Renal pelvis (tissue), 12 donors: ENCODE measurements at places on chromosomes 3 and 15. TPM values are rescaled to one million over a fixed set of nuclear protein-coding genes. Genes with fewer than 3 reads are reported as not detected.

Gene PARP9
- 18.6 TPM for polyA plus RNA-seq

Gene GOLGA6A
- not detected for polyA plus RNA-seq

Gene SLC51A
- 11.3 TPM for polyA plus RNA-seq

Gene CPLX3
- 0.09 TPM for polyA plus RNA-seq

Gene SLC9C1
- polyA plus RNA-seq, result 0.86 TPM

Gene TEX55
- polyA plus RNA-seq, result not detected

Gene SAXO2
- polyA plus RNA-seq, result 9.3 TPM

Gene GOLGA8J
- polyA plus RNA-seq, result 0.63 TPM

Gene HMG20A
- polyA plus RNA-seq, result 55.2 TPM

GRCh38 chr3:32177702-32178198 is 60.7 kb upstream of the CMTM8 start:
- DNase-seq, result no peak

DNA sequence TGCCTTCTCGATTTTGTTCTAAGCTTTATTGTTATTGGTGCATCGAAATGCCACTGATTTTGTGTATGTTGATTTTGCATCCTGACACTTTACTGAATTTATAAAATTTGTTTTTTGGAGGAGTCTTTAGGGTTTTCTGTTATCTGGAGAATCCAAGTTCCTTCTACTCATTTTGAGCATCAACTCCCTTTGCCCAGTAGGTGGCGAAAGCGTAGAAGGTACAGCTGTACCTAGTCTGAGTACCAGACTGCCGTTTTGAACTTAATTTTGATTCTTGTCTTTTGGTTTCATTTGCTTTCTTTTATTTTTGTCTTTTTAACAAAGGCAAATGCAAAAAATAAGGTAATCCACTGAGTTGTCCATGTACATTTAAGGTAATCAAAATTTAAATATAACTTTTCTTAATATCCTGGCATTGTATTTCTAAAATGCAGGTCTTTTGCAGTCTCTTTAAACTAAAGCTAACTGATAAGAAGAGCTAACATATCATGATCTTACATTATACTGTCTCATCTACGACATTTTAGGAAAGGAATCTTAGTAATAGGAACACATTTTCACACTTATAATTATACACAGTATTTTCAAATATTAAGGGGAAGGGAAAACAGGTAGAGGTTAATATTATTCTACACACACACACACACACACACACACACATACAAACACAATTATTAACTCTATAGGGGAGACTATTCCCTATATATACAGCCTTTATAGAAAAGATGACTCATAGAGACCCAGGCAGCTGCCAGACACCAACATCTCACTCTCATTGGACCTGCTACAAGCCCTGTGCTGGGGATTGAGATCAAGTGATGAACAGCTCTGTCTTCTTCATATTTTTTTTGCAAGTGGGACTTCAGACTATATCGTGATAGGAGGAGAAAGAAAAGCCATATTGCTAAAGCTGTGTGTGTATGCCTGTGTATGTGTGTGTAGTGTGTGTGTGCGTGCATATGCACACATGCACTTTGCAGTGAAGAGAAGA is 71.8 kb downstream of the SYNPR start:
- peak; percentile 39 for DNase-seq

- no peak for DNase-seq
These were observed 1.9 kb downstream of the C3orf22 start for GRCh38 chr3:126556637-126557414.

DNA sequence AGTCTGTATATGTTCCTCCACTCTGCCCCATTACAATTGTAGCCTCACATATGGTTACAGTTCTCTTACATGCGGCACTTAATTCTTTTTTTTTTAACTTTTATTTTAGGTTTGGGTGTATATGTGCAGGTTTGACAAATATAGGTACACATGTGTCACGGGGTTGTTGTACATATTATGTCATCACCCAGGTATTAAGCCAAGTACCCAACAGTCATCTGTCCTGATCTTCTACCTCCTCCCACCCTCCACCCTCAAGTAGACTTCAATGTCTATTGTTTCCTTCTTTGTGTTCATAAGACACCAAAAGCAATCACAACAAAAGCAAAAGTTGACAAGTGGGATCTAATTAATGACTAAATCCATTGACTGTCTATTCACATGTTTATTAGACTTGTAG is 144.6 kb upstream of the TP63 start:
- DNase-seq, result no peak

DNA sequence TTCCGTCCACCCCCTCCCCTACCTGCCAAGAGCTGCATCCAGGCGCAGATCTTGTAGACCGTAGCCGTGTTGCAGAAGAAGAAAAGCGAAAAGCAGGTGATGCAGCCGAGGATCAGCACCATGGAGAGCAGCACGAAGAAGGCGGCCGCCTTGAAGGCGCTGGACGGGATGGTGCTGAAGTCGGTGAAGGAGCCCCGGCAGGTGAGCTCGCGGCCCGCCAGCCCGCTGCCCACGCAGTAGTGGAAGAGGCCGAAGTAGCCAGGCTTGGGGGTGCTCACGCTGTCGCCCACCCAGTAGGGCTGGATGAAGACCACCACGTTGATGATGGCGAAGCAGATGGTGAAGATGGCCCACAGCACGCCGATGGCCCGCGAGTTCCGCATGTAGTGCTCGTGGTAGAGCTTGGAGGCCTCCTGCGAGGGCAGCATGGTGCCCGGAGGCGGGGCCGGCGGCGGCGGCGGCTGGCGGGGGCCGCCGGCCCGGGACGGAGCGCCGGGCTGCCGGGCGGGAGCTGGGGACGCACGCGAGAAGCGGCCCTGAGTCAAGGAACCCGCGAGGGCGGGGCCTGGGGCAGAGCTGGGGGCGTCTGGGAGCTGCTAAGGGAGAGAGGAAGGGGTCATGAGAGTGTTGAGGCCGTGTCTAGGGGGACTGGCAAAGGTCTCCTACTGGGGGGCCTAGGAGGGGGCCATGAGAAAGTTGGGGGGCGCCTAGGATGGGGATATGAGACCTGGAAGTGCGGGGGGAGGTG is 1.2 kb downstream of the LHFPL4 start:
- DNase-seq, result peak; percentile 78

DNA sequence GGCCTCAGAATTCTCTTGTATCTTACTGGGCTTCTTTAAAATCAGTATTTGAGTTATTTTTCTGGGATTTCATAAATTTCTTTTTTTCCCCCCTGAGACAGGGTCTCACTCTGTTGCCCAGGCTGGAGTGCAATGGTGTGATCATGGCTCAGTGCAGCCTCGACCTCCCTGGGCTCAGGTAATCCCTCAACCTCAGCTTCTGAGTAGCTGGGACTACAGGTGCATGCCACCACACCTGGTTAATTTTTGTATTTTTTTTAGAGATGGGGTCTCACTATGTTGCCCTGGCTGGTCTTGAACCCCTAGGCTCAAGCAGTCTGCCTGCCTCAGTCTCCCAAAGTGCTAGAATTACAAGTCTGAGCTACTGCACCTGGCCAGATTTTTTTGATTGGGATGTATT is 43.5 kb downstream of the NCK1 start:
- no peak for DNase-seq

GRCh38 chr3:89698208-89698830 is 590.9 kb downstream of the EPHA3 start:
- no peak for DNase-seq

DNA sequence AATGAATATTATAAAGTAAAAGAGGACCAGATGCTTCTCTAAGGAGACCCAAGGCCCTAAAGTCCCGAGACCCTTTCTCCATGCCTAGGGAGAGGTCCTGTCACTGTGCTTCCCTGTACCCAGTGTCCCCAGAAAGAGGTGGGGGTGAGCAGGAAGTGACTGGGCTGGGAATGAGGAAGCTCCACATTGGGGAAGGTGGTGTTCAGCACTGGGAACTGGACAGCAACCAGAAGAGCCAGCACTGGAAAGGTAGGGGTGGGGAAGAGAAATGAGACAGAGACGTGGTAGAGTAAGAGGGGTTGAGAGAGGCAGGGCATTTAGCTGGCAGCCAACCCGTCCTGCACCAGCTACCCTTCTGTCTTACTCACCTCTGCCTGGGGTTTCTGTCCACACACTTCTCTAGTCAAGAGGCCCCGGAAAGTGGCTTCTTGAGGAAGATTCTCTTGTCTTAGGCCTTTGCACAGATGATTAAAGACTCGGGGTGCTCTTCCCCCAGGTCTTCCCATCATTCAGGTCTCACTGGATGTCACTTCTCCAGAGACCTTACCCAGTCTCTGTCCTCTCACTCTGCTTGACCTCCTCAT is 12.2 kb downstream of the RRP9 start:
- DNase-seq, result peak; percentile 9

DNA sequence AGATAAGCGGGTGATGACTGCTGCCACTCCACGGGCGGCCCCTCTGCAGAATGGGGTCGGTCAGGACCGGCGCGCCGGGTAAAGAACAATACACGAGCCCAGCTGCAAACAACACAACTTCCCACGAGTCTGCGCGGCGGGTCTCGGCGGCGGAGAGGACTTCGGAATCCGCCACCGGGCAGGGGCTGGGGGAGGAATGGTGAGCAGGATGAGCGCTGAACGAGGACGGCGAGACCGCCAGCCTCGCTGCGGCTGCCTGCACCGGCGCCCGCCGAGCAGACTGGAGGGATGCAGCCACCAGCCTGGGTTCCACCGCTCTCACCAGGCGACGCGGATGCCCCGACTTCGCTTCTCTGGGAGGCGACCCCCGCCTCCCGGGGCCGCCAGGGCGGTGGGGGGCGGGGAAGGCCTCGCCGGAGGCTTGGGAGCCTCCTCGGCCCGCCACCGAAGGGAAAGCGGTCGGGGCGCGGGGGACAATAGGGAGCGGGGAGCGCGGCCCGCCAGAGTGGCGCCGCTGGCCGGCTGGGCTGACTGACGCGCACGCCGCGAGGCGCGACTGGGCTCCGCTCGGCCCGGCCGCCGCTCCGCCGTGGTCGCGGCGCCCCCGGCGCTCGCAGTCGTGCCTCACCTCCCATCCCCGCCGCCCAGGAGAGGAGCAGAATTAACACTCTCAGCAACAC is 515 bp downstream of the ADAM10 start:
- DNase-seq, result peak; percentile 54

DNA sequence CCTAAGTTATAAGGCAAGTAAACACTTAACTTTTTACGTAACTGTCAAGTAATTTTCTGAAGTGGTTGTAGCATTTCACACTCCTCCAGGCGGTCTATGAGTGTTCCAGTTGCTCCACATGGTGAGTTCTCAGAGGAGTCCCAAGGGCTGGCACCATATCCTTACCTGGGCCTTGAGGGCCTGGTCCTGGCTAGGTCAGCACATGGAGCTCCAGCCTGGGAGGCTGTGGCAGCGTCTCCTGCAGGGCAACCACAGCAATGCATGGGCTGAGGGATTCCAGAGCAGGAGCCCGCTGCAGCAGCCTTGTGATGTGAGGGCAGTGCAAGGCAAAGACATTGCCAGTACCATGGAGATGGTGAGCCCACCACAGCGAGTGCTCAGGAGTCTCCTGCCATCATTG is 32.2 kb upstream of the LYZL4 start:
- no peak for DNase-seq

DNA sequence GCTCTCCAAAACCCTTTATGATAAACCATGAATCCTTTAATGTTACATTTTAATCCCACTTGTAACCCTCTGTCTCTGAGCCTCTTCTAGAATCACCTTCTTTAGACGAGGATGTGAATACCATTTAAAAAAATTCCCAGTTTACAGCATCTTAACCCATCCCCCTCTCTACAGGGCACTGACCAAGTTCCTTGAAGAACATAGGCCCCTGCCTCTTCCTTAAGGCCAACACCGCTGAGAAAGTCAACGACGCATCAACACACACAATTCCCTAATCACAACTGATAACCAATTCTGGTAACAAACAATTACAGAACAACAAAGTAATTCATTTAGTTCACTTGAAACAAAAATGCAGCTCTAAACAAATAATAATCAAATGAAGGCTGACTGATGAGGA is 130.3 kb downstream of the DLG1 start:
- DNase-seq, result no peak

DNA sequence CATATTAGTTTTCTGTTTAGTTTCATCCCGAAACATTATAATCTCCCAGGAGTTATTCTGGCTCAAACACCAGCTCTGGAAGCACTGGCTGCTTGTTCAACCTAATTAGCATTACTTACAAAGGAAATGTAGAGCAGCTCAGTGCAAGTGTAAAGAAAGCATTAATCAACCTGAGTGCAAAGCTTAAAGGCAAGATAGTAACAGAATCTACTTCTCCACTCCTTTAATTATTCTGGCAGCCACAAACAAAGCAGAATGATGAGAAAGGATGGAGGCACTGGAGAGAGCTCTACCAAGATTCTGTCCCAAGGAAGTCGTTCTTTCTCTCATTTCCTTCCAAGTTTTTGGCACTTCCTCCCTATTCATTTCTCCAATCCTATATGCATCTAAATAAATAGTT is 1384.0 kb downstream of the ZPLD1 start:
- DNase-seq, result no peak

- DNase-seq, result peak; percentile 75
These were observed at the start of gene TMED3 for GRCh38 chr15:79310985-79311900. TSS of gene TMED3 (plus strand) at chr15:79311112. CDS start at chr15:79311250, 138 bp downstream.

- no peak for DNase-seq
These were observed 43.2 kb upstream of the CMSS1 start for GRCh38 chr3:99774467-99774866.

DNA sequence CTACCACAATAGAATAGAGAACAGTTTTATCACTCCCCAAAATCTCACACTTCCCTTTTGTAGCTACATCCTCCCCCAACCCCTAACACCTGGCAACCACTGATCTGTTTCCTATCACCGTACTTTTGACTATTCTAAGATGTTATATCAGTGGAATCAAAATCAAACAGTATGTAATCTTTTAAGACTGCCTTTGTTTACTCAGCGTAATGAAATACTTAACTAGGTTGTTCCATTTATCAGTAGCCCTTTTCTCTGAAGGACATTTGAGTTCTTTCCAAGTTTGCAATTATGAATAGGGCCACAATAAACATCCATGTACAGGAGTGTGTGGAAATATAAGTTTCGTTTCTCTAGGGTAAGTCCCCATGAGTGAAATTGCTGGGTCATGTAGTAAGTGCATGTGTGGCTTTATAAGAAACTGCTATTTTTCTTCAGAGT is 372.3 kb downstream of the SV2B start:
- no peak for DNase-seq

DNA sequence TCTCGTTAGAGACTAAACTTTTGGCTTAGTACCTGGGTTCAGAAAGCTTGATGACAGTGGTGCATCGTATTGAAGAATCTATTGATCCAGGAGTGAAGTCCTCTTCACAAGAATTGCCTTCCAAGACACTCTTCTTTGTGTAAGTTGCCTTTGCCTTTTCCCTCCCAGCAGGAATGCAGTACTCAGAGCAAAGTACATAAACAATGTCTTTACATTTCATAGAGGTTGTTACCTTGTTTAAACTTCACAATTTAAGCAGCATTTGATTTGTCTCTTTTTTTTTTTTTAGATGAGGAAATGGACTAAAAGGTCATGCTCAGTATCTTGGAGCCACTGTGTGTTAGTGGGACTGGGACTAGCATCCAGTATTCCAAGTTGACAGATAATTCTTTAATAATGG is 9.9 kb downstream of the RAB7A start:
- no peak for DNase-seq

- DNase-seq, result no peak
These were observed 264.6 kb downstream of the RORA start for GRCh38 chr15:60964527-60964926.
